ENCODE measurements at places on chromosomes 5 and 9.

DNA sequence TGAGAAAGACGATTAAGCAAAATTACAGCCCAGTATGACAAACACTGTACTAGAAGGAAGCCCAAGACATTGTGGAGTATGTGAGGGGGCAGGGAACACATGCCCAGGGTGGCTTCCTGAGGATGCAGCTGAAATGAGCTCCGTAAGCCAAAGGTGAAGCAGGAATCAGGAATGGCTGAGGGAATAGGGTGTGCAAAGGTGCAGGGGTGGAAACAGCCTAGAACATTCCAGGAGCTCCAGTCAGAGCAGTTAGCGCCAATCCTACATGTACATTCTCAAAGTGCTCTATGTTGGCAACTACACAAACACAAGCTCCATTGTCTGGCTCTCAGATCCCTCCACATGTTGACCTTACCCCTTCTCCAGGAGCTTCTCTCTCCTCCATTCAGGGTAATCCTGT, 257.9 kb downstream of the MAN2A1 start:
- DNase-seq = no peak

DNA sequence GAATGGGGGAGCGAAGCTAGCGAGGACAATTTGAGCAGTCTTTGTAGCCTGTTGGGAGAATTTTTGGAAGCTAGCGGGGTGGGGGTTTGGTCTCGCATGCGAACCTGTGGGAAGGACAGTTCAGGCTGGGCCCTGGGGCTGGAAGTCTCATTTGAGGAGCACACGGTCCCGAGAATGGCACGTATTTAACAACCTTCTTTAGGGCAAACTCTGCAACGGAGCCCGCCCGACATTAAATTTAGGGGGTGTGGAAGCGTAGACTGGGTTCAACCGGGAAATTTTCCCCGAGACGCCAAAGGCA, 35.2 kb upstream of the NFIB start:
- DNase-seq = no peak

DNA sequence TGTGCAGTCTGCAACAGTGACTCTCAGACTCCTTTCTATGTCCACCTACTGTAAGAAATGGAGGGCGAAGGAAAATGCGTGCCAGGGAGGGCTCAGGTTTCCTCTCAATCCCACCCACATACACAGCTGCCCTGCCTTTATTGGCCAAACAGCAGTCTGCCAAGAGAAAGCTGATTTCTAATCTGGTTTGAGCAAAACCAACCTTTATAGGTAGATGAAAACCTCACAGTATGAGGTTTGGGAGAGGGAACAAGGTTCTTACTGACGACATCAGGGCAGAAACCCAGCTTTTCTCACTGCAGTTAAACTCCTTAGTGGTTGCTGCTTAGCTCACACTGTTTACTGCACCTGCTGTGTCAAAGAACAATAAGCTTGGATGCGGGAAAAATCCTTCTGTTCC, 152.3 kb upstream of the KLF9 start:
- DNase-seq = no peak

- DNase-seq = no peak
These were observed 160.4 kb upstream of the CDH12 start for GRCh38 chr5:23013395-23013998.

GRCh38 chr9:113298311-113298710, 4.9 kb downstream of the RNF183 start:
- DNase-seq = no peak

GRCh38 chr9:126341902-126342301, 15.3 kb downstream of the MVB12B start:
- DNase-seq = no peak

DNA sequence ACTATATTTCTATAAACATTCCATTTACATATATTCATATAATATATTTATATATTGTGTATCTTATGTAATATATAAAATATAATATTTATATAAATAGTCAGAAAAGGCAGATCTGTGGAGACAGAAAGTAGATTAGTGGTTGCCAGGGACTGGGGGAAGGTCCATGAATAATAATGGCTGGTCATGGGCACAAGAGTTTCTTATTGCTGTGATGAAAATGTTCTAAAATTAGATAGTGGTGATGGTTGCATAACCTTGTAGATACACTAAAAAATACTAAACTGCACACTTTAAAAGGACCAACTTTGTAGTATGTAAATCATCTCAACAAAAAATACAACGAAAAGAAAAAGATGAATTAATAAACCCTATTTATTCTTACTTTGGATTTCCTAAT, 47.3 kb downstream of the NUP155 start:
- DNase-seq = no peak

- DNase-seq = no peak
These were observed 11.0 kb downstream of the SPINK14 start for GRCh38 chr5:148179234-148179824.

- no peak for DNase-seq
These were observed 100.4 kb upstream of the SAP30L start for GRCh38 chr5:154345255-154345952.

DNA sequence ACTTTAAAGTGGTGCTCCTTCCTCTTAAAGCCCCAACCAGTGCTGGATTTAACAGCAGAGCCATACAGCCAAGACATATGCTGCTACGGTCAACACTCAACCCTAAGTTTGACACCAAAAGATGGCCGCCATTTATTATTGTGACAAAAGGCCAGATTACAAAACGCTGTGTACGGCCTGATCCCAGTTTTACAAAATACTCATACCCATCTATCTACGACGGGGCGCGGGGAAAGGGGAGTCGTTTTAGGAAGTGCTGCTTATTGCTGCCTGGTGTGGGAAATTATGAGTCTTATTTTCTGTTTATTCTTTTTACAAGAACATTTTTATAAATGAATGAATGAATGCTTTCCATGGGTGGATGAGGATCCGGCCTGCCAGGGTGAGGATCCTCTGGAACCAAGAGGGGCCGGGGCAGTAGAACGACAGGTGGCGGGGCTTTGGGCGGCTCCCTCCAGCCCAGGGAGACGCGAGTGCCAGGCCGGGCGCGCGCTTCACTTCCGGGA, 457 bp upstream of the IDNK start:
- peak; percentile 76 for DNase-seq

Data from stimulated activated naive CD8-positive, alpha-beta T cell treated with anti-CD3 and anti-CD28 coated beads, Interleukin-15, Interleukin-2, amounts not matched to agents 100 U/mL and 50 U/mL, for 24 hours (primary cell).